CD4-positive, alpha-beta T cell treated with Interleukin-17A for 4 hours (primary cell): ENCODE measurements at places on chromosomes 2 and 18.

DNA sequence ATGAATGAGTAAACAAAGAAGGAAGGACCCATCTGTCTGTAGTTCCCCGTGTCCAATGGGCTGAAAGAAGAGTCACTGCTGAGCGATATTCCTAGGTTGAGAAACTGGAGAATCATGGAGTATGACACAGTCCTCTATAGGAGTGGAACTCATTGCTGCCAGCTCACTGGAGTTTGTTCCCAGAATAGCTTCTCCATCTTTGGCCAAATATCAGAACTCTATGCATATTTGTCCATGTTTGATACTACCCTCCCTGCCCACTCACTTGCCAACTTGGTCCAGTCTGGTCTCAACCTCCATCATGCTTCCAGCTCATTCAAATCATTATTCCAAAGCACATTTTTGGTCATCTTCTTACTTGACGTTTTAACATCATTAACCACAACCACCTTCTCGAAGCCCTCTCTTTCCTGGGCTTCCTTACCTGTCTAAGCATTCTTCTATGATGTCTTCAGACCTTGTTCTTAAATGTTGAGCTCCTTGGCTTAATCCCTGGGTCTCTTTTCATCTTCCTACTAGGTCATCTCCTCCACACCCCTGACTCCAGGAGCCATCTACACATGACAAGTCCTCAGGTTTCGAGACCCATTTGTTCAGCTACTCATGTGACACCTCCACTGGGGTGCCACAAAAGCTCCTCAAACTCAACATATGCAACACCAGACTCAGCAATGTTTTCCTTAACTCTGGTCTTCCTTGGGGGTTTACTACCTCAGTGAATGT is 221.6 kb downstream of the MYCN start:
- no peak for DNase-seq

DNA sequence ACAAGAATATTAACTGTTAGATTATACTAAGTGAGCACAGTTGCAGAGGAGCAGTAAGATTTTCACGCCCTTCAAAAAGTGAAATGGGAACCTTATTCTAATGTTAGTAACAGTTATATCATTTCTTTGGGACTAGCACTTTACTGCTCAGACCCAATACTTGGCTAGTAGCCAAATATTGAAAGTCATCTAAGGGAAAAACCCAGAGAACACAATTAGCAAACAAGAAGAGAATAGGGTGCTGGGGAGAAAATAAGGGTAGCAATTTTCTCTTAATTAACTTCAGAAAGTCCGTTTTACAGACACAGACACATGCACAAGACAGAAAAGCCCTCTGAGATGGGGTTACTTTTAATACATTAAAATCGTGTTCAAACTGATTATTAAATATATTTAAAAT is 71.8 kb downstream of the ID2 start:
- no peak for DNase-seq

DNA sequence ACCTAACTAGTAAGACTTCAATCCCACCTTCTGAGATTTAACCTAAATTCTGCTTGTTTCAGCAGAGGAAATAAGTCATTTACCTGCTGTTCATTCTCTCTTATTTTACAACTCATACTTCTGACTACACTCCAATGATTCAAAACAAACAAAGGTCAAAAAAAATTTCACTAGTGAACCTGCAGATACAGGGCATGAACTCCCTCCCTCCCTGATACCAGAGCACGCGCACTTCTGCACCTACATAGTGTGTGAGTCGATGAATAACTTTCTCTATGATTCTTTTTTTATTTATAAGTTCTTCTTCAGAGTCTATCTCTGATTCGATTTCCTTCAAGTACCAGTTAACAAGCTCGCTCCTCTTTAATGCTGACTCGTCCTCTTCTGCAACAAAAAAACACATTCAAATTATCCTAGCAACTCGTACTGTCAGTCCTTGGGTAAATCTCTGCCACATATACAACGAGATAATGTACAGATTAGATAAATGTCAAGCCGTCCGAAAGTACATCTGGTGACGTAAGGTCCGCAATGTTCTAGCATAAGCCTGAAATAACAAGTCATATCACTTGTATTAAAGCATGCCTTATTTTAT is 7.4 kb upstream of the LCT start:
- DNase-seq, result no peak

DNA sequence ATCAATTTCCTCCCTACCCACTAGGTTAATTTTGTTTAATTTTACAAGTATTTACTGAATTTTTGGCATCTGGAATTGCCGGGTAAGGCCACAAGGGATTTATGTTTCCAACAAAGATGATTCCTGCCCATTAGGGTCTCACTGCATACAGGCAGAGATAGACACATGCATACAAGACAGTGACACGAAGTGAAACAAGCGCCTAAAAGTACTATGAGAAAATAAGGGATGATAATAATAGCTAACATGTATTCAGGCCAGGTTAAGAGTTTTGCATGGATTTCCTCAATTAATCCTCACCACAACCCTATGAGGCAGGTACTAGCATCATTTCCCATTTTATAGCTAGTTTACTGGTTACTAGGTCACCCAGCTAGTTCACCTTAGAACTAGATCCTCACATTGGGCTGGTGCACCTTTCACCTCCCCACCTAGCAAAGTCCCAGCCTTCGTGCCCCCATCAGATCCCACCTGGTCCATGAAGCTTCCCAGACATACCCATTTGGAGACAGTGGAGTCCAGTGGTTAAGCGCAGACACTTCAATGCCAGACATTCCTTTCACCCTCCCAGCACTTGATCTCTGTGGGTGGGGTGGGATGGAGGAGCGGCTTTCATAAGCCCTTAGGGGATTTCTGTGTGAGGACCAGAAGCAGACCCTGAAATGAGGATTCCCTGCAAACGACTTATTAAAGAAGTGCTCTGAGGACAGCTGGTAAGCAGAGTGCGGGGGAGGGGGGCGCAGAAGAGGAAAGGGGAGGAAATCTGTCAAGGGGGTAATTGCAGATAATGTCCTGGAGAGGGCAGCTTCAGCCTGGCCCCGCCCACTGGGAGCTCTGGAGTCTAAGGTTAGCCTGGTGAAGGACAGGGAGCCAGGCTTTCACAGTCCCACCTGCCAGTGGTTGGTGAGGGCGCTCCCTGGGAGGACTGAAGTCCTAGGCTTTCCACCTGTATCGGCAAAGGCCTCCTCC is 5.8 kb upstream of the DGUOK start:
- peak; percentile 58 for DNase-seq

DNA sequence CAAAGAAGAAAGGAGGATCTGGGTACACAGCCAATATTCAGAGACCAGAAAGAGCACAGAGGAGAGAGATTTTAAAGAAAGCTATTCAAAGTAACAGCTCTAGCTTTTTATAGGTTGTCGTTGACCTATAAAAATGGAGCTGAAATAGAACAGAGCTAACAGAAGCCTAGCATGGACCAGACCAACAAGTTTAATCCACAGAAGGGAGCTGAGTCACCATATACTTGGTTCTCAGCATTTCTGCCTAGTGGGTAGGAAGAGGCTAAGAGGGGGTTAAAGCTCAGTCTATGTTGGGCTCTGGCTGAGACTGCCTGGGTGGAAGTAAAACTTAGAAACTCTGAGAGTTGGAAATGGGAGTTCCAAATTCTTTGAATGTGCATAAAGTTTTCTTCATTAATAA is 678.0 kb upstream of the CDH2 start:
- no peak for DNase-seq
